Activated effector memory CD4-positive, alpha-beta T cell treated with anti-CD3 and anti-CD28 coated beads, Interleukin-2, amount 50 U/mL, for 16 hours (primary cell): ENCODE measurements at places on chromosomes 4 and X.

- DNase-seq: no peak
Observed at GRCh38 chr4:77538144-77538543, 67.5 kb upstream of the CXCL13 start.

GRCh38 chr4:30116401-30116800 is 603.8 kb upstream of the PCDH7 start:
- DNase-seq: no peak

DNA sequence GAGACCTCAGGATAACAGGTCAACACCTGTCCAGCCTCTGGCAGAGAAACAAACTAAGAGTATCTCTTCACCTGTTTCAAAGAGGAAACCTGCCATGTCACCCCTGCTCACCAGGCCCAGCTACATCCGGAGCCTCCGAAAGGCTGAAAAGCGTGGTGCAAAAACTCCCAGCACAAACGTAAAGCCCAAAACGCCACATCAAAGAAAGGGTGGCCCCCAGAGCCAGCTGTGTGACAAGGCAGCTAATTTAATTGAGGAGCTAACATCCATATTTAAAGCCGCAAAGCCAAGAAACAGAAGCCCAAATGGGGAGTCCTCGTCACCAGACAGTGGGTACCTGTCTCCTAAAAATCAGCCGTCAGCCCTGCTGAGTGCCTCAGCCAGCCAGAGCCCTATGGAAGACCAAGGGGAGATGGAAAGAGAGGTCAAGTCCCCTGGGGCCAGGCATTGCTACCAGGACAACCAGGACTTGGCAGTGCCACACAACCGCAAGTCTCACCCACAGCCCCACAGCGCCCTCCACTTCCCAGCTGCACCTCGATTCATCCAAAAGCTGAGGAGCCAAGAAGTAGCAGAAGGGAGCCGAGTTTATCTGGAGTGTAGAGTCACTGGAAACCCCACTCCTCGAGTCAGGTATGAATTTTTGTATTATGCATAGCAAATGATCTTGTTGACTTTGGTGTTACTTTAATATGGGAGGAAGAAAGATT is 15.1 kb downstream of the PALLD start:
- DNase-seq: peak; percentile 85

DNA sequence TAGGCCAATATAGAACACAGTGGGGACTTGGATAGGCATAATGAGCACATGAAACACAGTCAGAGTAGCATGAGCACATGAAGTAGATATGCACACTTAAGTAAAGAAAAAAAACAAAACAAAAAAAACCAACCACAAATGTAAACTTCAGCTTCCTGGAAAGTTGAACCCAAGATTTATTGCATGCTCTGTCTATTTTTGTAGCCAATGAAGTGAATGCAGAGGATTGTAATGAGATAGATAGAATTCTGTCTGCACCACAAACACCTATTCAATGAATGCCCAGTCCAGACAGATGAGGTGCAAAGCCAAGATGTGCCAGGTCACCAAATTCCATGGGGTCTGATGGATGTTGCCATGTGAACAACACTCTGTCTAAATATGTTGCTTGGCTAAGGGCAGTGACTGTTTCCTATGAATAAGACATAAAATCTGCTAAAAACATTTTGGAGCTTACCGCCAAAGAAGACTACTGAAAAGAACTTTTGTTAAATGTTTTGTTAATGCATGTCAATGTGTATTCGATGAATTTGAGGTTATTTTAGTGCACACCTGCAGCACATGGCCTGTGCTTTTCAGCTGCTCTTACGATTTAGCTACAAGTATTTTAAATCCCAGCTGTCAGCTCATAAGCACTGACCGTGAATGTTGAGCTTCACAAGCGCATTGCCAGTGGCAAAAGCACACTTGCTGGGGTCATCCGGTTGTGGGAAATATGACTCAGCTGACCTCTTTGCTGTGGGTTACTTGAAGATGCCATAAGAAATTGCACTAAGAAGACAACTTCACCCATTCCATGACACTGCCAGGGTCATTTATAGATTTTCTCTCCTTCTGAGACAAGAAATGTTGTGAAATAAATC is 374.8 kb upstream of the GNPDA2 start:
- DNase-seq: no peak
